ENCODE measurements at places on chromosomes 4 and X. TPM values are rescaled to one million over a fixed set of nuclear protein-coding genes. Genes with fewer than 3 reads are reported as not detected.

Gene XK
- total RNA-seq = 3.3 TPM

GRCh38 chrX:76184891-76185290 lies 12.0 kb downstream of the PBDC1 start:
- no peak for DNase-seq

DNA sequence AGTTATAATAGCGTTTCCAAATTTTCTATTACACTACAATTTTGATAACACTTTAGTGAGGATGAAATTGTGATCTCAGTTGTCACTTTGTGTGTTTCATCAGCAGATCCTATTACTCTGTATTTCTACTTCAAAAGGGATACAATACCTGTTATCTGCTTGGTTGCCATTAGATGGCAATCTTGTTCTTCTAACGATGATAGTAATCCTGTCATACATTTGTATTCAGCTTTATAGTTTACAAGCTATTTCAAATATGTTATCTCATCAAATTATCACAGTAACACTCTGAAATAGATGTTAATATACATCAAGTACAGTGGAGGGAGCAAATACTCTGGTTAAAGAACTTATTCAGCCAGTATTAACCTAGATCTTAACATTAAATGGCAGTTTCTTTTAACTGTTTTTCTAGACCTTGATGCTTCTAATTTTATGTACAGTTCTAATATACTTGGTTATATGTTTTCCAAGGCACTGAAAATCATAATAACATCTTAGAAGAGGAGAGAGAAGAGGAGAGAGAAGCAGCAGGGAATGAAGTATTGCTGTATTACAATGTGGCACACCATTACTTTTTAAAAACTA lies 292.0 kb downstream of the CCSER1 start:
- no peak for DNase-seq

DNA sequence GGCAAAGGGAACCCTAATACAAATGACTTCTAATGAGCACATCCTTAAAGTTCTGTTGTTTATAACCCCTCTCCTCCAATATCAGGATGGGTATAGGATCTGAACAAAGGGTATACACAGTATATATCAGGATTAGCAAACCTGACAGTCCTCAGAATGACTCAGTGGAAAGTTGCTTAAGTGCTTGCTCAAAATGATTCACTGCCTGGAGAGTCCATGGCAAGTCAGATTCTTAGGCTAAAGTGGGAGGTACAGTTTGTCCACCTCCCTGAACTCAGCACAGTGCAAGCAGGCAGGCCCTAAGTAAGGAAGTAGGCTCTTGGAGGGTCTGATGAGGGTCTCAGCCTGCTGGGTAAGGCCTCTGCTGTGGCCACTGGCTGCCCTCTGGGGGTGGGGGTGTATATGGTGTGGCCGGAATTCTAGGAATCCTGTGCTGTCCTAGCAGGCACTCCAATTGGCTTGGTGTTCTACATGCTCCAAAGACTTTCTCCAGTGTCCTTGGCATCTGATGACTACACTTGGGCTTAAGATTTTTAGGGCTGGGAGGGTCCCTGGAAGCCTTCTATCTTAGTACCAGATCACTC lies 54.3 kb downstream of the CHRDL1 start:
- DNase-seq = no peak

DNA sequence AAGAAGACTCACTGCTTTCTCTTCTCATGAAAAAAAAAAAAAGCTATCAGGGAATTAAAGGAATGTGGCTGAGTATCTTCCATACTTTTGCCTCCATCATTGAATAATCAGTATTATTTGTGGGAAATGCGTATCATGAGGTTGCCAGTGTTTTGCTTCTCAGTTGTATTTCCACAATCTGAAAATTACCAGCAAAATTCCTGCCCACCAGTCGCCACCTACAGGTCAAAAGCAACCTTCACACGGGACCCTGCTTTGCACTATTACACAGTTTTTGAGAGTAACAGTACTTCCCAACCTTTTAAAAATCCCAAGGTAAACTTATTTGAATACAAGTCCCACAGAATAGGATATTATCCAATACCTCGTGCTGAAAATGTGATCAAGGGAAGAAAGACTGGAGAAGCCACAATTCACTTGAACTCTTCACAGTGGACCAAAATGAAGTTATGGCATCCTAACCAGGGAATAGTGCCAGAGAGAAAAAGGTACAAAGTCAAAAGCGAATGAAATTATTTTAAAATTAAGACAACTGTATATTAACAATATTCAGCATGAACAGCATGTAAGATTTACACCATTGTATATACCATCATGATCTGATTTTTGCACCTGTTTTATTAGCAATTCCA lies 30.4 kb downstream of the PGRMC1 start:
- no peak for DNase-seq

- DNase-seq = no peak
These were observed 443.4 kb downstream of the PDGFC start for GRCh38 chr4:156528216-156528615.

DNA sequence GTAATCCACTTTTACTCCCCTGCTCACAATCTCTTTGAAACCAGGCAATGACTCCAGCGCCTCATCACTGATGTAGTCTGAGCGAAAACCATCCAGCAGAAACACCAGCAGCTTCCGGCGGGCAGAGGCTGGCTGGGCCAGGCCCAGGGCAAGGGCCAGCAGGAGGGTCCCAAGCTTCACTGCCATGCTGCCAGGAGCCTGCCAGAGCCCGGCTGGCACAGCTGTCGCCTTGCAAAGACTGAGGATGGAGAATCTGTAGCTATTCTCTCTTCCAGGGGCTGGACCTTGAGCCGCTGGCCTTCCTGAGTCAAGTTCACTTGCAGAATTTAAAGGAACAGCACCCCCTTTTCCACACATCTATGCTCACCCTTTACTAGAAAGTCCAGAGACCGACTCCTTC lies at the start of gene ENPP6:
ENPP6 (minus strand) TSS at position 240 of the 400 bp plus-strand sequence; CDS start at position 186, 54 bp downstream.
- DNase-seq = no peak

GRCh38 chr4:89712827-89713226 lies 124.1 kb downstream of the SNCA start:
- DNase-seq = no peak

GRCh38 chr4:107449611-107450369 lies 270.2 kb downstream of the PAPSS1 start:
- no peak for DNase-seq

DNA sequence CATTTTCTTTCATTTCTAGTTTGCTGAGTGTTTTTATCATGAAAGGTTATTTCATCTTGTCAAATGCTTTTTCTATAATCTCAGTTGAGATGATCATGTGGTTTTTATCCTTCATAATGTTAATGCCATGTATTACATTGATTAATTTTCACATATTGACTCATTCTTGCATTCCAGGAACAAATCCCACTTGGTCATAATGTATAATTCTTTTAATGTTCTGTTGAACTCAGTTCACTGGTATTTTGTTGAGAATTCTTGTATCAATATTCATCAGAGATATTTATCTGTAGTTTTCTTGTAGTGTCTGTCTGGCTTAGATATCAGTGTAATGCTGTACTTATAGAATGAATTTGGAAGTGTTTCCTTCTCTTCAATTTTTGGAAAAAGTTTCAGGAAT lies 16.7 kb upstream of the LHFPL1 start:
- DNase-seq = no peak

Data from occipital lobe (tissue), 3 donors.